ENCODE measurements at places on chromosomes 6 and 20.

DNA sequence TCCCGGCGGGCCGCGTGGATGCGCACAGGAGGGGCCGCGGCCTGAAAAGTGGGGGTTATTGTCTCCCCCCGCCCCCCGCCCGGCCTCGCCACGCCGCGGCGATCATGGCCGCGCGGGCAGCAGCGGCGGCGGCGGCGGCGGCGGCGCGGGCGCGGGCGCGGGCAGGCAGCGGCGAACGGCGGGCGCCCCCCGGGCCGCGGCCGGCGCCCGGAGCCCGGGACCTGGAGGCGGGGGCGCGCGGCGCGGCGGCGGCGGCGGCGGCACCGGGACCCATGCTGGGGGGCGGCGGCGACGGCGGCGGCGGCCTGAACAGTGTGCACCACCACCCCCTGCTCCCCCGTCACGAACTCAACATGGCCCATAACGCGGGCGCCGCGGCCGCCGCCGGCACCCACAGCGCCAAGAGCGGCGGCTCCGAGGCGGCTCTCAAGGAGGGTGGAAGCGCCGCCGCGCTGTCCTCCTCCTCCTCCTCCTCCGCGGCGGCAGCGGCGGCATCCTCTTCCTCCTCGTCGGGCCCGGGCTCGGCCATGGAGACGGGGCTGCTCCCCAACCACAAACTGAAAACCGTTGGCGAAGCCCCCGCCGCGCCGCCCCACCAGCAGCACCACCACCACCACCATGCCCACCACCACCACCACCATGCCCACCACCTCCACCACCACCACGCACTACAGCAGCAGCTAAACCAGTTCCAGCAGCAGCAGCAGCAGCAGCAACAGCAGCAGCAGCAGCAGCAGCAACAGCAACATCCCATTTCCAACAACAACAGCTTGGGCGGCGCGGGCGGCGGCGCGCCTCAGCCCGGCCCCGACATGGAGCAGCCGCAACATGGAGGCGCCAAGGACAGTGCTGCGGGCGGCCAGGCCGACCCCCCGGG is 637 bp downstream of the ARID1B start:
- peak; percentile 56 for DNase-seq

DNA sequence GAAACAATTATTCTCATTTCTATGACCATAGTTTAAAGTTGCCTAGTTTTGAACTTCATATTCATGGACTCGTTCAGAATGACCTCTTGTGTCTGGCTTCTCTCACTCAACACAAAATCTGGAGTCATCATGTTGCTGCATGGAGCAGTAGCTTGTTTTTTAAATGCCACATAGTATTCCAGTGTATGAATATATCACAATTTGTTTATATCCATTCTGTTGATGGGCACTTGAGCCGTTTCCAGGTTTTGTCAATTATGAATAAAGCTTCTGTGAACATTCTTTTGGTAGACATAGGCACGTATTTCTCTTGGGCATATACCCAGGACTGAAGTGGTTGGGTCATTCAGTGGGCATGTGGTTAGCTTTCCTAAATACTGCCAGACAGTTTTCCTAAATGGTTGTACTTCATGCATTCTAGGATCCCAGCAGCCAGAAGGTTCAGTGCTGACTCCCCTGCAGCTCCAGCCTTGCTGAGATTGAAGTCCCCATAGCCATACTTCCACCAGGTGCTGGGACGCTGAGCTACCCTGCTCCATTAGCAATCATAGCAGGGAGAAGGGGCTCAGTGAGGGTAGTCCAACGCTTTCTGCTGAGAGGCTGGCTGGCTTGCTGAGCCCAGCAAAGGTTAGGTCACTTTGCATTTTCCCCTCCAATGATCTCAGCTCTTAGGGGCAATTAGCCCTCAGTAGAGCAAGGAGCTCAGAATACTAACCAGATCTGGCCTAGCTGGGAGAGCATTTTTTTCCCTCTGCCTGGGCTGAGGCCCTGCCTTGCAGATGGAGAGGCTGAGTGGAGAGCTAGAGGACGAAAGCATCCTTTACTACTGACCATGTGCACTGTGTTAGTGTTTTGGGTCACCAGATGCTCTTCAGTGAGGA is 35.7 kb upstream of the CTNNBL1 start:
- DNase-seq, result no peak

- no peak for DNase-seq
Observed at GRCh38 chr6:8785223-8785622, 349.9 kb upstream of the SLC35B3 start.

GRCh38 chr20:6611911-6612605 is 155.4 kb upstream of the BMP2 start:
- DNase-seq, result no peak

DNA sequence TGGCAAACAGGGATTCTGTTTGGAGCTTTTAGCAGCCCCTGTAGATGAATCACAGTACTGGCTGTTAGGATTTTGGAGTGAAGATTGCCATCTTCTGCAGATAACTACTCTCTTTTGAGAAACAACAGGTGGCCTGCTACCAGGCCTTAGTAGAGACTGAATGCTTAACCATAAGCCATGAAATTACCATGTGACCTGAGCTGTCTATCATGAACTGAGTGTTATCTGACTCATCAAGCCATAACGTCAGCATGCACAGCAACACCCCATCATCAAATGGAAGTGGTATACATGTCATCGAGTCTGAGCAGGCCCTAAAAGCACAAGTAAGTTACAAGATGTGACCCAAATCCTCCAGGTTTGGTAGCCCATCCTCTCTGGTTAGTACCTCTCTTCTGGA is 132.6 kb downstream of the GPR63 start:
- no peak for DNase-seq

GRCh38 chr6:144314562-144314961 is 29.4 kb downstream of the UTRN start:
- DNase-seq, result no peak

- no peak for DNase-seq
Observed at GRCh38 chr20:15111654-15112053, 774.2 kb upstream of the FLRT3 start.

DNA sequence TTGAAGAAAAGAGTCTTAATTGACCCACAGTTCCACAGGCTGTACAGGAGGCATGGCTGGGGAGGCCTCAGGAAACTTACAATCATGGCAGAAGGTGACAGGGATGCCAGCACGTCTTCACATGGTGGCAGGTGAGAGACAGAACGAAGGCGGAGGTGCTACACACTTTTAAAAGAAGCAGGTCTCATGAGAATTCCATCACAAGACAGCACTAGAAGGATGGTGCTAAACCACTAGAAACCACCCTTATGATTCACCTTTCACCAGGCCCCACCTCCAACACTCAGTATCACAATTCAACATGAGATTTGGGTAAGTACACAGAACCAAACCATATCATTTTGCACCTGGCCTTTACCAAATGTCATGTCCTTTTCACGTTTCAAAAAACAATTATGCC is 20.9 kb downstream of the TAGAP start:
- no peak for DNase-seq

DNA sequence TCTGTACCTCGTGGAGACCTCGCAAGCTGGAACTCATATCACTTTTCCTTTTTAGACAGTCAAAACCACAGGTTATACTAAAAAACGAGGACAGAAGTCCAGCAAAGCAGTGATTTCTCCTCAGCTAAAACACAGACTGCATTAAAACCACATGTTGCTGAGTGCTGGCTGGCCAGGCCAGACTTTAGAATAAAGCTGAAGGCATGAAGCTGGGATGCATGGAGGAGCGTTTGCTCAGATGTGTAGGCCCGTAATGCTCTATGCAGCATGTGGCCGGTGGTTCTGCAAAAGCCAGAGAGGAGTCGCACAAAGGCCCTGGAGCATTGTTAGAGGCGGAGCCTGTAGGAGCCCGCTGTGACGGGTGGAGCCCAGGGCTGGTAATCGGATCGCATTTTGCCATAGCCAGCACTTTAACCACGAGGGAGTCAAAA is 83.6 kb downstream of the SMOC2 start:
- no peak for DNase-seq

- no peak for DNase-seq
Observed at GRCh38 chr20:57532104-57532503, 7.2 kb upstream of the CTCFL start.

DNA sequence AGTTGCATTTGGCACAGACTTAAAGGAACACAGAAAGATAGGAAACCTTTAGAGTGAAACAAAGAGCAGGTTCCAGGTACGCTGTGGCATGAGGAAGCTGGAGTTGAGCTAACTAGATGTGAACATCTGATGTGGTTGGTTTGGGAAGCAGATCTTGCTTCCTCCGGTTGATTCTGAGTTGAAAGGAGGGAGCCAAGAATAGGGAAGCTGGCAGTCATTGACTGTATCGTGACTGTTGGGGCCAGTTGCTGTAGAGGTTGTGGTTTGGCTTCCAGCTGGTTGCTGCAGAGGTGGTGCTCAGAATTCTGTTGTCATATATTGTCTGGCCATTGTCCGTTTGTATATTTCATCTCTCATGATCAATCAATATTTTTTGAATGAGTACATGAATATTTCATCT is 325.9 kb downstream of the PLCB1 start:
- DNase-seq, result no peak

- no peak for DNase-seq
Observed at GRCh38 chr6:29919506-29920445, 22.6 kb upstream of the HLA-A start.

- no peak for DNase-seq
Observed at GRCh38 chr6:2563635-2564034, 187.1 kb downstream of the MYLK4 start.

Data from CD4-positive, alpha-beta T cell treated with Interleukin-15 for 4 hours (primary cell).